ENCODE measurements at places on chromosomes 13 and 19.

DNA sequence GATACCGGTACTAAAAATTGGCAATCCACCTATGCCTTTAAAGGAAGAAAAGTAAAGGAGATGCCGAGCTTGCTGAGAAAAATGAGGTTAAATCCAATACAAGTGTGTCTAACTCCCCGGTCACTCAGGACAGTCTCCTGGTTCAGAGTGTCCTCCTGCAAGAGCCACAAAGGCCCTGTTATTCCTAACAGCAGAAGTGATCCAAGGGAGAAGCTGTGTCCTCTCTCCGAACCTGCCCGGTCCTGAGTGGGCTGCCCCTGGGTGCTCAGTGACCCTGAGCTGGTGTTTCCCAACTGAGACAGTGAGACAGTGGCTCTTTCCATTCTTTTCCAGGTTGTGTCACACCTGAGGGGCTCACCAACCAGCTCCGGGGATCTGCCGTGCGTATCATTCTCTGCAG is 4.8 kb downstream of the GJB6 start:
- DNase-seq: no peak

GRCh38 chr13:34425327-34425949 is 516.6 kb upstream of the NBEA start:
- DNase-seq: no peak

GRCh38 chr19:19101540-19101939 is 36.7 kb downstream of the TMEM161A start:
- no peak for DNase-seq

- DNase-seq: no peak
These were observed 550 bp downstream of the ZNF383 start for GRCh38 chr19:37218592-37218935.

DNA sequence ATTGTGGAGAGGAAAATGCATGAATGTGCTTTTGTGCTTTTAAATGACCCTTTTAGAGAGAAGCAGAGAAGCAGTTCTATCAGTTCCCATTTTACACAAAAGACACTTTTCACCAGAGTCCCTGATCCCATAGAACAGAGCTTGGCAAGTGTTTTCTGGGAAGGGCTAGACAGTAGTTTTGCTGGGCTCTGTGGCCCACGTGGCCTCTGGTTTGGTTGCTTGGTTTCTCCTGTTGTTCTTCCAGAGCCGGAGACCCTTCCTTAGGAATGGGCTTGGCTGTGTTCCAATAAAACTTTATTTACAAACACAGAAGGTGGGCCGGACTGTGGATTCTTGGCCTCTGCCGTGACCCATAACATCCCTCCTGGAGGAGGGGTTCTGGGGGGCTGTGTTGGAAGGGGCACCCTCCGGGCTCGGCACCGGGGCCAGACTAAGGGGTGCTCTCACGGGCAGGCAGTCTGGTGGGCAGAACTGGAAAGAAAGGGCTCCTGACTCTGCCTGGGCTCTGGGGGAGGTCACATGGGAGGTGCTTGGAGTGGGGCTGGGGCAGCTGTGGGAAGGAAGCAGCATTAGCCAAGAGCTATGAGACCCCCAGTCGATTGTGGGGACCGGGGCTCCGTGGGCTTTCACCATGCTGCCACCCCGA is 3.2 kb downstream of the SPPL2B start:
- DNase-seq: no peak

DNA sequence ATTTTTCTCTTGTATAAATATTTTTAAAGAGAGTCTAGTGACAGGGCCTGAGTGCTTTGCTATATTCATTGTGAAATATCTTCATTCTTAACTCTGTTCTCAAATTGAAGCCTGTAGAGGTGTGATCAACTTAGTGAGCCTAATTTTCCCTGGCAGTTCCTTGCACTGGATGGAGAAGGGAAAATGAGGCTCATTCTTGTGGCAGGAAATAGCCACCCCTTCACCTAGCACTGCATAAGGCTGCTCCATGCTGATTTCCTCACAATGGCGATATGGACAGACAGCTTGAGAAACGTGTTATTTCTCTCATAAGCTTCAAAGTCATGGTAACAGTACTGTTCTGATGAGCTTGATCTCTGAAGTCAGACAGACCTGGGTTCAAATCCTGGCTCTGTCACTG is 146.2 kb downstream of the AKAP11 start:
- DNase-seq: no peak

- DNase-seq: no peak
These were observed 2.7 kb upstream of the OR7G2 start for GRCh38 chr19:9109959-9110358.

All from GM13976 (cell line).